ENCODE measurements at places on chromosomes 3 and 15.

DNA sequence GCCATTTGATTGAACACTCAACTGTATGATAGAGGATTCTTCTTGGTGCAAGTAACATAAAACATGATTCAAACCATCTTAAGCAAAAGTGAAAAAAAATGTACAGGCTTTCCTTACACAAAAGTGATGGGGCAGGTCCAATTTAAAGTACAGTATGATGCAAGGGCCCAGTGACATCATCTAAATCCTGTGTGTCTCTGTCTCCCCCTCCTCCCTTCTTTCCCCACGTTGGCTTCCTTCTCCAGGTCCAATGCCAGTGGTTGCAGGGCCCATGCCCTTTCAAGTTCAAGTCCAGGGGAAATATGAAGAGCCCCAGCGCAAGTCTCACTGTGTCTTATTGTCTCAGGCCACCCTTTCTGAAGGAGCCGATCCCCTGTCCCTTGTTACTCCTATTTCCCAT lies 332.3 kb downstream of the SHQ1 start:
- DNase-seq: no peak

DNA sequence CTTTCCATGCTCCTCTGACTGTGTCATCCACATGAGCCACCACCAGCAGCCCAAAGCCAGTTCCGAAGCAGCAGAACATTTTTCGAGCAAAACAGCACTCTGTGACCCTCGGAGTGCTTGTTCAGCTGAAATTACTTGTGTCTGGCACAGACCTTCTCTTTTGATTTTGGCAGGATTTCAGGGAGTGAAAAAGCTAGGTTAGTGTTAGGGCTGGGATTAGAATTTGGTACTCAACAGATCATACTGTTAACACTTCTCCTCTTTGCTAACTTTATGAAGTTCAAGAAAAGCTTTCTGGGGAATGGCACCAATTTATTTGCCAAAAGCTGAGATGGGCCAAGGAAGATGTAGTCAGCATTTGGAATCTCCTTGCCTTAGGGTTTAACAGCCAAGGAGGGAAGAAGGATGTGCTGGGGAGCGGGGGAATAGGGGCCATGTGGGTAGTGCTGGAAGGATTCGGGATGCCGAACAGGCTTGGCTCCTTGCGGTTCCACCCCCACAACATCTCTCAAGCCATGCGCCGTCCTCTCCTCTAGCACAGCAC lies 55.1 kb upstream of the TRA2B start:
- DNase-seq: no peak

DNA sequence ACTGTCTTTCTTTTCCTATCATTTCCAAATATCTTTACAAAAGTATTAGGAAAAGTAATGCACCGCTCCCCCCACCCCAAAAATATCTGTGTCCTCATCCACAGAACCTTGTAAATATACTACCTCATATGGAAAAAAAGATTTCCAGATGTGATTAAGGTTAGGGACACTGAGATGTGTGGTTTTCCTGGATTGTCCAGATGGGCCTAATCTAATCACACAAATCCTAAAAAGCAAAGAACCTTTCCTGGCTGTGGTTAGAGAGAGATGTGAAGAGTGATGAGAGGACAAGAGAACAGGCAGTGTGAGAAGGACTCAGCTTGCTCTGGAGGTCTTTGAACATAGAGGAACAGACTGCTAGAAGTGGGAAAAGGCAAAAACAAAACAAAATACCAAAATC lies 77.7 kb downstream of the ROBO1 start:
- DNase-seq: no peak

- DNase-seq: no peak
Measured at GRCh38 chr3:146817704-146818103, 212.6 kb upstream of the PLSCR5 start.

DNA sequence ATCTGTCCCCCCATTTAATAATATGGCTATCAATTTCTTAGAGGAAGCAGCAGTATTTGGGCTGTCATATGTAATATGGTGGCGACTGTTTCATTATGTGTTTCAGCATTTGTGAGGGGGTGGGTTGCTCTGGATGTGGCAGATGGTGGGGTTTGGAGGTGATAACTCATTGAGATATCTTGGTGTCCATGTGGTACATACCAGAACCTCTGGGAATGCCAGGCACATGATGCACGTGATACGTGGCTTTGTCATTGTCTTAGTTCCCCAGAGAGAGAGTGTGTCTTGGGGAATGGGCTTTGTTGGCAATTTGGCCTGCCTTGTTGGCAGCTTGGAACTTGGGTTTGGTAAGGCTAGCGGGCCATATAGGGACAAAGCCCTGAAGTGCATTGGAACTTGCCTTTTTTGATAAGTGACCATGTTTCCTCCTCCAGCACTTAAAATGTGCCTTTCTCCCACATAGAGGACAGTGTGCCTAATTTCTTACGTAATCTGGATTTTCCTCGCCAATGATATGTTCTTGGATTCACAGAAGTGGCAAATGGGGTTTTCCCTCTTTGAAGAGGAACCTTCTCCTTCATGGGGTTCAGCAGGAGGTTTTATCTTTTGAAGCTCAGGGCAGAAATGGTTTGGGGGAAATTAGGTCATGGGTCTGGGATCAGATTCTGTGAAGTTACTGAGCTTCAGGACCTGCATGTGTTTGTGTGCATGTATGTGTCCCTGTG lies 79.5 kb downstream of the DNASE1L3 start:
- no peak for DNase-seq

DNA sequence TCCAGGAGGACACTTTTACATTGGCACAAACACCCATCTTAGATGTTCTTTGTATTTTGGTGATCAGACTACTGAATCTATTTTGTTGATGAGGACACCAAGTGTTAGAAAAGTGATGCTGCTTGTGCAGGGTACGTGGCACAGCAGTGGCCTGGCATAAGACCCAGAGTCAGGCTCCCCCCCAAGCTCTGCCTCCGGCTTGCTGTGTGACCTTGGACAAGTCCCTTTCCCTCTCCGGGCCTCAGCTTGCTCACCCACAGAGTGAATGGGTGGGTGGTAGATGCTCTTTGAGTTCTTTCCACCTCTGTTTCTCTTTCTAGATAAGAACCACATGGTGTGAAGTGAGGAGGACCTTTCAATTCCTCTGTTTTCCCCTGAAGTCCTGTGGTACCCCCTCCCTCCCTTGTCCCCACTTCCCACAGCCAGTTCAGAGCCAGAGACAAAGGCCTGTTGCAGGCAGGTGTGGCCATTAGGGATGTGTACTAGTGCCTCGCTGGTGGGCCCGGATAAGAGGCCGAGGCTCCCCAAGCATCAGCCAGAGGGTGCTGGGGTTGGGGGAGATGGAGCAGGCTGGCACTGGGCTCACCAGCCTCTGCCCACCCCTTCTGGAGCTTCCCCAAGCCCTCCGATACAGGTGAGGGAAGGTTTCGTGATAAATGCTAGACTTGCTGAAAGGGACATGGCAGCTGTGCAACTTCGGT lies 43.6 kb downstream of the SMAD6 start:
- no peak for DNase-seq

GRCh38 chr3:48187579-48188265 lies 495 bp downstream of the CDC25A start:
- no peak for DNase-seq

DNA sequence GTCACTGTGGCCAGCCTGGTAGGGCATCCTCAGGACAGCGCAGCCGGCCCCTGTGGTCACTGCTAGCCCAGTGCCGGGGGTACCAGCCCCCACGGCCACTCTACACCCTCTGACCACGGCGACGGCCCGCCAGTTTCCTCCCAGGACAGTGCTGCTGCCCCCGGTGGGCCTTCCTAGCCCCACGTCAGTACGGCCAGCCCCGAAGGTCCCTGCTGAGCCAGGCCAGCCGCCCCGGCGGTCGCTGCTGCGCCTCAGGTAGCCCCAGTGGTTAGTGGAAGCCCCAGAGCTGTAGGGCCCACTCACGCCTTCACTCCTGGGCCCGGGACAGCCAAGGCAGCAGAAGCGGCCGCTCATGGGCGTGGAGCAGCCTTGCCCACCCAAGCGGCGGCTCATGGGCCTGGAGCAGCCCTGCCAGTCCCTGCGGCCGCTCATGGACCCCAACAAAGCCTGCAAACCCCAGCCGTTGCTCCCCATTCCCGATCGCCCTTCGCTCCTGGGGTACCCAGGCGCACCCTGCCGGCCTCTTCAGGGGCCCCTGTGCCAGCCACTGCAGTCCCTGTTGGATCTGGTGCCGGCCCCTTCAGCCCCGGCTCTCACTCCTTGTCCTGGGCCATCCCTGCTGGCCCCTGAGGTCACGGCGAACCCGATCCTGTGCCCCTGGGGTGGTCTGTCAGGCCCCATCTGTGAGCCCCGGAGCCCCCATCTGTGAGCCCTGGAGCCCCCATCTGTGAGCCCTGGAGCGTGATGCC lies 9.5 kb upstream of the ROPN1B start:
- DNase-seq: no peak

DNA sequence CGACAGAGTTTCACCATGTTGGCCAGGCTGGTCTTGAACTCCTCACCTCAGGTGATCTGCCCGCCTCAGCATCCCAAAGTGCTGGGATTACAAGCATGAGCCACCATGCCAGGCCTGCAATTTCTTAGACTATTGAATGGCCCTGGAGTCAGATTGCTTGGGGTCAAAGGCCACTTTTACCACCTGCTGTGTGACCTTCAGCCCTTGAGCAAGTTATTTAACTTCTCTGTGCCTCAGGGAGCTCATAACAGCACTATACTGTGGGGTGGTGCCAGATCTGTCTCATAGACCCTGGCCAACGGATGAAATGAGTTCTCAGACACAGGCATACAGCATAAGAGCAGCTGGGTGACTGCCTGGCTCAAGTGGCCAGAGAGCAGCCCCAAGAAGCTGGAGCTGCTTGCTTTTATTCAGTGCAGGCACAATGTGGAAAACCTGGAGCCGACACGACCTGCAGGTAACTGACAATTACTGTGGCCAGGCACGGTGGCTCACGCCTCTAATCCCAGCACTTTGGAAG lies 44.9 kb upstream of the FURIN start:
- DNase-seq: no peak

GRCh38 chr3:122975163-122975923 lies 52.2 kb downstream of the SEMA5B start:
- no peak for DNase-seq

GRCh38 chr3:38257583-38257982 lies 8.0 kb upstream of the SLC22A13 start:
- no peak for DNase-seq

GRCh38 chr3:156382458-156383346 lies 172.2 kb downstream of the SSR3 start:
- DNase-seq: no peak

GRCh38 chr15:82017656-82018055 lies 28.2 kb downstream of the MEX3B start:
- DNase-seq: no peak

GRCh38 chr3:42529468-42529867 lies 27.0 kb downstream of the VIPR1 start:
- DNase-seq: no peak

- DNase-seq: no peak
Measured at GRCh38 chr3:41357271-41357670, 158.0 kb downstream of the CTNNB1 start.

DNA sequence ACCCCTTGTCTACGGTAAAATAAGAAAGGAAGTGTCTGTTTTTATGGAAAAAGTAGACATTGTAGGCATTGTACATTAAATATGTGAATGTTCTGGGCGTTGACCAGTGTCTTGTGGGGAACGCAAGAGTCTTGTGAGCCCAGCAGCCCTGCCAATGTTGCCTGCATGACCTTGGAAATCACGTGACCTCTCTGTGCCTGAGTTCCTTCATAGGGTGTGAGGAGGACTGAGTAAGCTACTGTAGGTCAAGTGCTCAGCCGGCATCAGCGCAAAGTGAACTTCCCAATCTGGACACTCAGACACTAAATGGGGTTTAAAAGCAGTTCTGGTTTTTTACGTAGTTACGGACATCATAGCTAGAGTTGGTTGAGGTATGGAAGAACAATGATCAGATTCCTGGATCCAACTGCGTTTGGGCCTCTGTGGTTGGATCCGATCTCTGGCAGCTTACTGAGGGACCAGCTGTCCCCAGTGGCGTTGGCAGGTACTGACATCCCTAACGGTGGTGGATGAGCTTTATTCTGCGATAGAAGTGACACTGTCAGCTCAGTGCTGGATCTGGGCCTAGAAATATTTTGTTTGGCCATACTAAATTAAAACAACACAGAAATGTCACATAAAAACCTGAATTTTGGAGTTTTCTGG lies 63.8 kb downstream of the SPSB4 start:
- no peak for DNase-seq

- peak; percentile 76 for DNase-seq
Measured at GRCh38 chr3:15859507-15860013, 61.8 kb upstream of the ANKRD28 start.

DNA sequence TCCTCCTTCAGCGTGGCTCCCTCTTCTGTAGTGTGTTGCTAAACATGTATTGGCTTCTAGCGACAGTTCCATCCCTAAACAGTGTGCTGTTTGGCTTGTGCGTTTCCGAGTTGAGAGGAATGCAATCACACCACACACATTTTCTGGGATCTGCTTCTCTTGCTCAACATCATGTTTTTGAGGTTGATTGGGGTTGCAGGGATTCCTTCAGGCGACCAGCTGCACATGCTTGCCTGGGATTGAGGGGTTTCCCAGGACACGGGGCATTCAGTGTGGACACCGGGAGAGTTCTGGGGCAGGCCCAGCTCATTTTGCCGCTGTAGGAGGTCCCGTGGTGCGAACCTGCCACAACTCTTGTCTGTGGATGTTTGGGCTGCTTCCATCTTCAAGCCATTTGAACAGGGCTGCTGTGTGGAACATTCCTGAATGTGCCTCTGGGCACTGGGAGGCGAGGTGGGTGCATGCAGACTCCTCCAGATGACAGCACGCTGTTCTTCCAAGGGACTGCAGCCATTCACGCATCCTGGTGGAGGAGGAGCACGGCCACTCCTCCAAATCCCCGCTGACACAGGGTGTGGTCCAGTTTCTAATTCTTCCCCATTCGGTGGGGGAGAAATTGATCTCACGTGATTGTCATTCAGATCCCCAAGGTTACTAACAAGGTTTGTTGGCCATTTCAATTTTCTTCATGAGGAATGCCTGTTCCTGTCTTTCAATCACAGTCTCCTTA lies 82.8 kb downstream of the PLXNA1 start:
- no peak for DNase-seq

GRCh38 chr15:91116113-91117067 lies 16.3 kb downstream of the SV2B start:
- DNase-seq: no peak

GRCh38 chr15:92429378-92430068 lies 35.8 kb downstream of the ST8SIA2 start:
- no peak for DNase-seq

GRCh38 chr15:75232252-75232813 lies 25.8 kb upstream of the GOLGA6C start:
- no peak for DNase-seq

- DNase-seq: no peak
Measured at GRCh38 chr3:189144645-189145044, 27.1 kb upstream of the TPRG1 start.

DNA sequence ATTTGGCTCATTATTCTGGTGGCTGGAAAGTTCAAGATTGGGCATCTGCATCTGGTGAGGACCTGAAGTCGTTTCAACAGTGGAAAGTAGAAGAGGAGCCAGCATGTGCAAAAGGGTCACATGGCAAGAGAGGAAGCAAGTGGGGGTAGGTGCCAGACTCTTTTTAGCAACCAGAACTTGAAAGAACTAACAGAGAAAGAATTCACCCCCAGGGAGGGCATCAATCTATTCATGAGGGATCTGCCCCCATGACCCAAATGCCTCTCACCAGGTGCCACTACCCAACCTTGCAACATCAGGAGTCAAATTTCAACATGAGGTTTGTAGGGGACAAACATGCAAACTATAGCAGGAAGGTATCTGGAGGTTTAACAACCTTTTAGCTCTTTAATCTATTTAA lies 10.3 kb upstream of the RYK start:
- DNase-seq: no peak

- DNase-seq: no peak
Measured at GRCh38 chr3:193894121-193894863, 241.7 kb upstream of the HES1 start.

Measured in stimulated activated naive CD4-positive, alpha-beta T cell treated with Interleukin-2 at 50 U/mL for 16 hours (primary cell).